ENCODE measurements at places on chromosomes 7 and 10. TPM values are rescaled to one million over a fixed set of nuclear protein-coding genes. Genes with fewer than 3 reads are reported as not detected.

FFAR4 gene
- total RNA-seq: not detected

AOAH gene
- 0.10 TPM for total RNA-seq

BTBD16 gene
- not detected for total RNA-seq

TWIST1 gene
- 2.2 TPM for total RNA-seq

ZNF804B gene
- 0.04 TPM for total RNA-seq

PIK3CG gene
- total RNA-seq: not detected

PFKP gene
- total RNA-seq: 37.6 TPM

STEAP1 gene
- total RNA-seq: 0.55 TPM

COL17A1 gene
- total RNA-seq: not detected

LIPN gene
- total RNA-seq: not detected

MDH2 gene
- 168 TPM for total RNA-seq

PSAP gene
- total RNA-seq: 172 TPM

CARD11 gene
- not detected for total RNA-seq

CDK1 gene
- total RNA-seq: 178 TPM

- DNase-seq: no peak
These were observed 29.3 kb upstream of the KMT2E start for GRCh38 chr7:104984585-104985258.

GRCh38 chr7:122383934-122384333, 79.4 kb upstream of the FEZF1 start:
- no peak for DNase-seq

DNA sequence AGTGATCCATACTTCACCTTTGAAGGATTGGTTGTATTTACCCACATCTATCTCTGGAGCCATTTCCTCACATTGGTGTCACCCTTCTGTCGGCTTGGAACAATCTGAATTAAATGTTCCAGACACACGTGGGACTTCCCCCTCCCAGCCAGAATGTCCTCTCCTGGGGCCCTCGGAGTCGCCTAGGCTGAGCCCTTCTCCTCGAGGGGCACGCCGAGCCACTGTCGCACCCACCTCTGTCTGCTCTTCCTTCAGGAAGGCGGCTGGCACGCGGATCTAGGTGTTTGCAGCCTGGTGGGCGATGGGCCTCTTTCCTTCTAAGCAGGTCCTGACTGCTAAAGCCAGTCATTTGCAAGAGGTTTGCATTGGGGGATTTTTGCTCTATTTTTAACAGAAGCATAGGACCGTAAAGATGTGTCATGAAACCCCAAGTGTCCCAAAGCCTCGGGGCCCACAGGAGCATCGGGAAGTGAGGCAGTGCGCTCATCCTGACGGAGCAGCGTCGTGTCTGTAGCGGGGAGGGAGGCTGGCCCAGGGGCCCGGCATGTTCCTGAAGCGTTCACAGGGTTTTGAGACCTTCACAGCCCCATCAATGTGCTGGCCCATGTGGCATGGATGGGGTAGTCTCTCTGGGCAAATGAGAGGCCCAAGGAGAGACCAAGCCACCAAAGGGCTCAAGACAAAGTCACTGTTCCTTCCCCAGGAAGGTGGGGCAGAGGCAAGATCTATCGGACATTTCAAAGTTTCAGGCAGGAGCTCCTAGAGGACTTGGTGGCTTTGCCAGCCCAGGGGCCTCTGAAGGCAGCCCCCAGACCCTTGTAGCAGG, 86.7 kb downstream of the RGS10 start:
- no peak for DNase-seq

GRCh38 chr7:145092766-145093165, 256.9 kb upstream of the TPK1 start:
- peak; percentile 81 for DNase-seq

DNA sequence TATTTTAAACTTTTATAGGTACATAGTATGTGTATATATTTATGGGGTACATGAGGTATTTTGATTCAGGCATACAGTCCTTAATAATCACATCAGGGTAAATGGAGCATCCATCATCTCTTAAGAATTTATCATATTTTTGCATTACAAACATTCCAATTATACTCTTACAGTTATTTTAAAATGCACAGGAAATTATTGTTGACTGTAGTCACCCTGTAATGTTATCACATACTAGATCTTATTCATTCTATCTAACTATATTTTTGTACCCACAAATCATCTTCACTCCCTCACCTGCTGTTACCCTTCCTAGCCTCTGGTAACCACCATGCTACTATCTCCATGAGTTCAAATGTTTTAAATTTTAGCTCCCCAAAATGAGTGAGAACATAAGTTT, 56.3 kb upstream of the FAM3C start:
- DNase-seq: no peak

DNA sequence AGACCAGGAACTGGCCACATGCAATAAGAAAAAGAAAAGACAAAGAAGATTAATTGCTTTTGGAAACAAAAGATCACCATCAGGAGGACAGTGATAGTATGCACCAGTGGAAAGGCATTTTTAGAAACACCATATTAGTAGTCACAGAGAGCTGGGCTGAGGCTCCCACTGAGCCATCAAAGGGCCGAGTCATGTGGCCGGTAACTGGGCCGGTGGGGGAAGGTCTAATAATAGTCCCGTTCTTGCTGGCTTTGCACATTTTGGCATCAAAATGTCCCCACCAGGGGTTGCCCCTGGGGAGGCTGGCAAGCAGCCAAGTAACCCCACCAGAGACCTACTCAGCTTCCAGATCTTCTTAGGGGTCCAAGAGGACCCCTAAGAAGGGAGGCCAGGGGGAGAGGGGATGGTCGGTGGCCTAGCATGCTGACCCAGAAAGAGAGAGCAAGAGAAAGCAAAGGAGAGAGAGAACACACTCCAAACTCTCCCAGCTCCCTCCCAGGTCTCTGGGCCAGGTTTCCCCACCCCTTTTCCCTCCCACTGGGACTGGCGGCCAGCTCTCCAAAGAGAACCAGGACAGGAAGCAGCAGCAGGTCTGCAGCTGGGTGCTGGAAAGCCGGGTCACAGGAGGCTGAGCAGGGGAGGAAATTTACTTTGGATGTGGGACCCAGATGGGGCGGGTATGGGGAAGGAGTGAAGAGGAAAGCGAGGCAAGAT, 70.2 kb upstream of the FGFR2 start:
- DNase-seq: peak; percentile 93

DNA sequence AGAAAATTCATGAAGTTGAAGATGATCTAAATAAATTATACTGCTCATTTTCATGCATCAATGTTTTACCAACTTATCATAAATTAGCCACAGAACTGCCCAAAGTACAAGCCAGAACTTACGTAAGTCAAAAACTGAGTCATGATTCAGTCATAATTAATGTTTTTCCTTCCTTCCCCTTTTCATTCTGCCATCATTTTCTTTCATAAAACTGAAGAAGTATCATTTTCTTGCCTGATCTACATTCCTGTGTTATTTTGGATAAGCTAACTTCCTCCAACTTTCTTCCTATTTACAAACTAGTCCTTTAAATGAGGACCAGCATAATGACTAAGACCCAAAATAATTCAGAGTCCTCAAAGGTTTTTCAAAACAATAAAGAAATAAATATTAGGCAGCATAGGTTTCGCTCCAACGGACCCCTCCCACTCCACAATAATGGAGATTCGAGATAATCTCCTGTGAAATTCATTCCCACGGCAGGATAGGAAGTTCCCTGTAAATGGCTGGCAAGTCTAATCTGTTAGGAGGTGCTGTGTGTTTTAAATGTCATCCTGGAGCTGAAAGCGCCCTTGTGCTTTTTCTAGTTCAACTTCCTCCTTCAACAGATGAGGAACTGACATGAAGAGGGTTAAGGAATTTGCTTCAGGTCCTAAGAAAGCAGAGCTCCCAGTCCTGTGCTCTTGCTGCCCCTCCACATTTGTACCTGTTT, 218.9 kb downstream of the DOCK4 start:
- no peak for DNase-seq

GRCh38 chr10:115979576-115979975, 293.4 kb downstream of the GFRA1 start:
- no peak for DNase-seq

GRCh38 chr7:72781631-72782030, 46.4 kb downstream of the TYW1B start:
- DNase-seq: no peak

DNA sequence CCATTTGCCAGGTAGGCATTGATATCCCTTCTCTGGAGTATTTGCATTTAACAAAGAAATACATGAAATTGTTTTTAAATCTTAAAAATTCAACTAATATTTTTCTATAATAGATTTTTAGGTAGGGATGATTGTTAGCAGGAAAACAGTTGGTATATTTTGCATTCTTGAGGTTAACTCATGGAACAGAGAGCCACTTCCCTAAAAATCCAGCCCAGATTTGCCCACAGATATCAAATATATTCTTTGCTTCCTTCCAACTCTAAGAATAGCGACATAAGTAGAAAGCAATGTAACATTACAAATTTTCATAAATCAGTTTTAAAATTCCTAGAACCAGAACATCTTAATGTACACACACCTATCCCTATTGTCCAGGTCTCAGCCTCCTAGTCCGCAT, 45.0 kb upstream of the ANLN start:
- no peak for DNase-seq

DNA sequence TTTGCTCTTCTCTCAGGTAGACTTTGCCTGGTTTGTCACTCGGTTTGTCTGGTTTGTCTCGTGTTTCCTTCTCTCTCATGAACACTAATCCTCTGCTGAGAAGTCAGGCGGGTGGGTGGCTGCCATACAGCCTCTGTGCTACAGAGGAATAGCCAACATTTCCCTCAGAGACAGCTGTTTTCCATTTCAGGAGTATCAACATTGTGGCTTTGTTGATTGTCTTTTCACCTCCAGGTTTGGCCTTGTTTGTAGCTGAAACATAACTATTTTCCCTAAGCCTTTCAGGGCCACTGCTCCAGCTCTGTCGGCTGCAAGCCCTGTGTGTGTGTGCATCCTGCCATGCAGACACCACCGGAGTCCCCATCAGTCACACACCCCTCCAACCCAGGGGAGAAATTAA, 122.8 kb downstream of the BAMBI start:
- peak; percentile 12 for DNase-seq

DNA sequence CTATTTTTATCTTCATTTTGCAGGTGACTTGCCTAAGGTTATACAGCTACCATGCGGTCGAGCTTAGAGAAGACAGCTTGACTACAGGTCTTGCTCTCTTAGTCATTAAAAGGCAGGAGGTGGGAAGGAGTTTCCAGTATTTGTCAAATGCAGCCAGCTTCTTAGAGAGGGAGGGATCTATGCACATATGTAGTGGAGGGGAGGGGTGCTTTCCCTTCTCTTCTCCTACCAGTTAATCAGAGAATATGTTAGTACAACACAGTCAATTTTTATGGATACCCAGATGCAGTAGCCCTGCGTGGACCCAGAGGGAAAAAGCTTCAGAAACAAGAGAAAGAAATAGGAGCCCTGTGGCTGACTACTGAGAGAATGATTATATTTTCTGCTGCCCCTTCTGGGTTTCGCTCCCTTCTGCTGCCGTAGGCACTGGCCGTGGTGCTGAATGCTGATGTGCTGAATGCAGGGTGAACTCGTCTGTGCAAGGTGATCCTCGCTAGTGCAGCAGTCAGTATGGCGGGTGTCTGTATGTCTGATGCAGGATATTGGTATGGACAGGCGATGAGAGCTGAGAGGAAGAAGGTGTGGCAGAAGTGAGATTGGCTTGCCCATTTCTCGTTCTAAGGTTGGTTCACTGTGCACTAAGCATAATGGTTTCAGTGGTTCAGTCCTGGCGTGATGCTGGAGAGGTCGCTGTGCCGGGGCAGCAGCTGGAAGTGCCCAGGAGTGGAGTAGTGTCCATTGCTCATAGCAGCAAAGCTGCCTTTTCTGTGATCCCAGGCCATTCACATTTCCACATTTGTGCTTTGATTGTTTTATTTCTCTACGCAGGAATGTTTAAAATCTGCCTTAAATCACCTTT, 189.2 kb upstream of the PODXL start:
- DNase-seq: peak; percentile 70

DNA sequence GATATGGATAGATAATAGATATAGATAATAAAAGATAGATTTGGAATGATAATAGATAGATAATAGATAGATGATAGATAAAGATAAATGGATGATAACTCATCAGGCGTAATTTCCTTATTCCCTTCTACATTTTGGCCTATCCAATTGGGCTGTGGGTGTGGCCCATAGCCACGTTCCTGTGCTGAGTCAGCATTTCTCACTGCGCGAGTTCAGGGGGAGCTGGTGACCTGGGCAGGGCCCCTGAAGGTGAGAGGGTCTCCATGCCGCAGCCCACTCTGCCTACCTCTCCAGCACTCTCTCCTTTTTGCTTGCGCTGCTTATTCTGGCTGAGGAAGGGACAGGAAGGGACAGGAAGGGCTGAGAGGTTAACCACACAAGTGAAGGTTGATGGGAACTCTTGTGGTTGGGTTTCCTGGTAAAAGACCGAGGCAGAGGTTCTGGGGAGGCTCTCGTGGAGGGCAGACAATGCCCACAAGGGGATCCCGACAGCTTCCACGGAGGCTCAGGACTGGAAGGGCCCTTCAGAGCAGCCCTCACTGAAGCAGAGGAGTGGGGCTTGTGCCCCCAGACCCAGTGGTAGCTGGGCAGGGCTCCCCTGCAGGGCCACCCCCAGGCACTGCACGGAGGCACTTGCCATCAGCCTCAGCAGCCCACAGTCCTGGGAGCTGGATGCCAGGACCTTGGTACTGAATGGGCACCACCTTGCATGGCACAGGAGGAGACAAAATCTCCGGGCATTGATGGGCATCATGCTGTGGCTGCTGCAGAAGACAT, 247.3 kb upstream of the PITRM1 start:
- DNase-seq: no peak

- DNase-seq: no peak
These were observed 46.9 kb upstream of the WIPI2 start for GRCh38 chr7:5143106-5143505.

- no peak for DNase-seq
These were observed 108.4 kb downstream of the SFMBT2 start for GRCh38 chr10:7302392-7302906.

- no peak for DNase-seq
These were observed 194.6 kb upstream of the PDE1C start for GRCh38 chr7:32264702-32265284.

- DNase-seq: no peak
These were observed 26.4 kb downstream of the KCNMA1 start for GRCh38 chr10:77611221-77611620.

DNA sequence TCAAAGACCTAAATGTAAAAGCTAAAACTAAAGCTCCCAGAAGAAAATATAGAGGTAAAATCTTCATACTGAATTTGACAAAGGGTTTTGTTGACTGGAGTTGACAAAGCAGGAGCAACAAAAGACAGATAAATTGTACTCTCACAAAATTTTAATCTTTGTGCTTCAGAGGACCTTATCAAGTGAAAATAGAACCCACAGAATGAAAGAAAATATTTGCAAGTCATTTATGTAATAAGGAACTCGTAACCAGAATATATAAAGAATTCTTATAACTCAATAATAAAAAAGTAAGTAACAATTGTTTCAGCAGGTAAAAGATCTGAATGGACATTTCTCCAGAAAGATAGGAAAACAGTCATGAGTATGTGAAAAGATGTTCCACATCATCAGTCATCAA, 62.0 kb upstream of the SRRM3 start:
- no peak for DNase-seq

GRCh38 chr10:104337521-104337984, 712 bp downstream of the ITPRIP start:
- no peak for DNase-seq

Data from SJCRH30 (cell line).